ENCODE measurements at places on chromosomes 16 and 17. TPM values are rescaled to one million over a fixed set of nuclear protein-coding genes. Genes with fewer than 3 reads are reported as not detected.

Gene AURKB
- 1.5 TPM for polyA plus RNA-seq

Gene RCVRN
- 0.66 TPM for polyA plus RNA-seq

Gene TTYH2
- 8.6 TPM for polyA plus RNA-seq

- no peak for DNase-seq
Observed at GRCh38 chr17:5832886-5833285, 237.3 kb upstream of the WSCD1 start.

DNA sequence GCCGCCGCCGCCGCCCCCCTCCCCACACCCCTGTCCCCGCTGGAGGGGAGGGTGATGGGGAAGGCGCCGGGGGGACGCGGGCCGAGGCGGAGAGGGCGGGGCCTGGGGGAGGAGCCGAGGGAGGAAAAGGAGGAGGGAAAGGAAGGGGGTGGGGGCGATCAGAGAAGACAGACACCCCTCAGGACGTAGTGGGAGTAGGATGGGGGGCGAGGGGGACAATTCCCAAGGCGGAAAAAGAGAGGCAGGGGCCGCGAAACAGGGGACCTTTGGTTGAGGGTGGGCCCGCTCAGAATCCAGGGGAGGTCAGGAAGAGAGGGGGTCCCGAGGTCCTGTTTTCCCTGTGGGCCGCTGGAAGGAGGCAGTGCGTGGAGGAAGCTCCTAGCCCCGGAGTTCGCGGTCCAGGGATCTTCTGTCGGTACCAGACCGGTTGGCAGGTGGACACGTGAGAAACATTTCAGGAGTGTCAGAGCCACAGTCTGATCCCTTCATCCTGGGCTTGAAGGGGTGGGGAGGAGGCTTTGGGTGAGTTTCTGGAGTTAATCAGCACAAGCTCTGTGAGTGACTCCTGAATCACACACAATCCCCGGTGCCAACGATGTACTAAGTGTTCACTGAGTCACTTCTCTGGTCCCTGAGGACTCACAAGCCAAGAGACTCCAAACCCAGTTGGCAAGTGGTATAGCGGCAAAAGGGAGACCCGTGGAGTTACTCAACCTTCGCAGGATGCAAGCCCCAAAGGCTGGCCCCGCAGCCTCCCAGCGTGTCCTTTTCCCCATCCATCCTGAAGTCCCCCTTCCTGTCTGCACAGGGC lies at the start of gene XYLT1:
Gene XYLT1, minus strand, starts transcription at position 53 of the 811 bp plus-strand sequence. CDS start 164 bp downstream, outside the sequence.
- DNase-seq = peak; percentile 53
